Nephron progenitor cell (in vitro differentiated cells): ENCODE measurements at places on chromosomes 1 and 21.

- no peak for DNase-seq
These were observed 2.2 kb downstream of the NFIA start for GRCh38 chr1:61084491-61085031.

- peak; percentile 72 for DNase-seq
These were observed 6.7 kb downstream of the LMO4 start for GRCh38 chr1:87335175-87335884.

DNA sequence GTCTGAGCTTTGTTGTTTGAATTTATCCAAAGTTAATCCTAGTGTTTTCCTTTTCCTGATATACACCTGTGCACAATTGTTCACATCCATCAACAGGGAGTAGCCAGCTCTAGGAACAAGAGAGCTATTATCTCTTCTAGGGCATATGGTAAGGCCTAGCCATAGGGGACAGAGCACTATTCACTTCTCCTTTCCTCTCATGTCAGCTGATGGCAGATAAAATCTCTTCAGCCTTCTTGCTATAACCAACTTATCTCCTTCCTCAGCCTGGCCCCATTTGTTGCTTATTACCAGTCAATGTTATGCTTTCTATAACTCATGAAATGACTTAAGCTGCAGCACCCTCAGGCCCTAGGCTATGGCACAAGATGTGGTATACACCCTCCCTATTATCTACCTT is 38.9 kb downstream of the PATJ start:
- DNase-seq, result no peak

GRCh38 chr1:99638853-99639252 is 7.1 kb upstream of the PALMD start:
- DNase-seq, result no peak

- no peak for DNase-seq
These were observed 3.3 kb downstream of the NCF2 start for GRCh38 chr1:183586926-183587325.

DNA sequence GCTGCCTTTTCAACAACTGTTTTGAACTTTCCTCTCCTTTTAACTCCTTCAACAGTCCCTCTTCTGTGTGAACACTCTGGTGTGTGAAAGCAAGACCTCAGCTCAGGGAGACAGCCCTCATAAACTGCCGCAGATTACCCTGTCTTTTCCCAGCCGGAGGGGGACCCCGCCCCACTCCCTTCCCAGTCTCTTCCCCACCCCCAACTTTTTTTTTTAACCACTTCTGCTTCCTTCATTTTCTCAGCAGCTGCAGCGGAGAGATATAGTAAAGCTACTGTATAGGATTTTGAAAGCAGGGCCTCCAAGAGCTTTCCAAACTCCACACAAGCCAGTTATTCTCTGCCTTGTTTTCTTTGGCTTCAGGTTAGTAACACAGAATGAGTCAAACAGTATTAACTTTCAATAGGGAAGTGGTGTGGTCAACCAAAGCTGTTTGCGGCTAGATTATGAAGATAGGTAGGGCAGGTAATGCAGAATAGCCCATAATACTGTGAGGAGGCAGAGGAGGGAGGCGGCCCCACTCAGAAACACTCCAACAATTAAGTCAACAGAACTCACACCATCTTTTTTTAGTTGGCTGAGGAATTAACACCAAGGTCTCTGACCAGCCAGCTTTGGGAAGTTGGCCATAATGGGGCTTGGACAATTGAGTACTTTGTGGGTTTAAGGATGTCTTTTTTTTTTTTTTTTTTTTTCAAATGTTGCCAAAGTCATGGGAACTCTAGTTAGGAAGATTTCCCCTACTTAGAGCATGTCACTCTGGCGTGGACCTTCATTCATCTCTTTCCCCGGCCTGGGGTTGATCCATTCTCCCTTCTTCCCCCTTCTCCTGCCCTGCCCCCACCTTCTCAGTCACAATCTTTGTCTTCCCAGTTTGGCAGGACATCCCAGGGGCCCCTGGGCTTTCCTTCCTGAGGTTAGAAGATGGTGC is 177.0 kb downstream of the CLIC6 start:
- no peak for DNase-seq

DNA sequence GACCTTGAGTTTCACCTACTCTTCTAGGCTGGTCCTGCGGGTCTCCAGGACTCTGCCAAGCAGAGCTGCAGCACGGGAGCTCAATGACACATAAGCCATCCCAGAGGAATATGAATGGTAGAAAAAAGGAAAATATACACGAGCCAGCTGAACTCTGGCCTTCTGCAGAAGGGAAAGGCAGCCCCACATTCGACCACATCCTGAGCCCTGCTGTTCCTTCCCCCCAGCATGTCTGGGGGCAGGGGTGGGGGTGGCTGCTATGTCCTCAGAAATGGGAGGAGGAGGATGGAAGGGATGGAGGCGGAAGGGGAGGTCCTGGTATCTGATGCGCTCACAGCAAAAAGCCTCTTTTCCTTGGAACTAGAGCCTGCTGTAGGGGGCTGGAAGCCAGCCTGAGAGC is 12.1 kb upstream of the KDF1 start:
- no peak for DNase-seq
